ENCODE measurements at places on chromosomes 5 and 9. TPM values are rescaled to one million over a fixed set of nuclear protein-coding genes. Genes with fewer than 3 reads are reported as not detected.

NPDC1 gene
- total RNA-seq = 21.2 TPM

TRIM52 gene
- 13.8 TPM for total RNA-seq

CCDC187 gene
- not detected for total RNA-seq

CCDC171 gene
- total RNA-seq = 2.1 TPM

IL5 gene
- 1.7 TPM for total RNA-seq

TEX48 gene
- total RNA-seq = not detected

DRD1 gene
- total RNA-seq = not detected

KIF20A gene
- total RNA-seq = 50.7 TPM

MARCOL gene
- total RNA-seq = not detected

FOCAD gene
- 42.8 TPM for total RNA-seq

SLC6A3 gene
- total RNA-seq = not detected

GRCh38 chr9:22265038-22265437 lies 181.6 kb upstream of the DMRTA1 start:
- DNase-seq = no peak

DNA sequence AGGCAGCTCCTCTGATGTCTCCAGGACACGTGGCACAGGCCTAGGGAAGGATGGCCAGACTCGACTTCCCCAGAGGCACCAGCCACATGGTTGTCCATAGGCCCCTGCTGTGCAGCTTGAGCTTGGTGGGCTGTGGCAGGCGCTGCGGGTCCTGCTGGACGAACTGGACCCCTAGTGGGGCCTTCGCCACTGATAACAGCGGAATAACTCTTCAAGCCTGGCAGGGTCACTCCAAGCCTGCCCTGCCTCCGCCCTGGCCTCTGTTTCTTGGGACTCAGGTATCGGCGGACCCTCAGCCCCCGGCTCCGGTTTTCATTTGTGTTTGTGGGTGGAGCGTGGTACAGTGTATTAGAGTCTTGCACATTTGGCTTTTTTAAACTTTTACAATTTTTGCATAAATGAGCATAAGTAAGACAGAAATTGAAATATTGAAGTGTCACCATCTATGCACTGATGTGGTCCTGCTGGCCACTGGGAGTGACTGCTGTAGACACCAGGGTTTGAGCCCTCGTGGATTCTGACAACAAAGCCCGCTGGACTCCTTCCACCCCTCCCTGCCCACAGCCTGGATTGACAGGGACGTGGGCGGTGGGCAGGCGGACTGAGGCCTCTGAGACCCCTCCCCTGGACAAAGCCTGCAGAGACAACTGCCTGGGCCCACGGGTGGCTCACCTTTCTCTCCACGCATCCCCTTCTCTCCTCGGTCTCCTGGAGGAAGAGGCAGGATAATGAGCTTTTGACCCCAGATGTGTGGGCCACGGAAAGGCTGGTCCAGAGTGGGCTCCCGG lies 3.8 kb downstream of the FCN1 start:
- no peak for DNase-seq

GRCh38 chr9:114275246-114276004 lies 47.5 kb upstream of the ORM1 start:
- no peak for DNase-seq

GRCh38 chr5:9954869-9955268 lies 294.8 kb downstream of the ATPSCKMT start:
- no peak for DNase-seq

DNA sequence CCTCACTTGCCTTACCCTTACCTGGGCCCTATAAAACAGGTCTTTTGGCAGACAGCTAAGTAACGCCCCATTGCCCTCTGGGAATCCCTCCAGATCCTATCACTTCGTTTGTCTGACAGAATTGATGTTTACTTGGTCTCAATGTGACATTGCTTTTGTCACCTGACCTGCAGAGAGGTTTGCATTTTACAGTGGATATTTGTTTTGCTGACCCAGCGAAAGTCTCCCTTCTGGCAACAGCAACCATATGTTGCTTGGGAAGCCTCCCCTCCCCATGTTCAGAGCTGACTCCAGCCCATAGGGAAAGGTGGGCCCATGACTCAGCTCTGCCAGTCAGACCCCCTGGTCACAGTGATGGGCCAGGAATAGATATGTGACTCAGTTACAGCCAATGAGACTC lies 54.0 kb upstream of the LARP1 start:
- DNase-seq = no peak

DNA sequence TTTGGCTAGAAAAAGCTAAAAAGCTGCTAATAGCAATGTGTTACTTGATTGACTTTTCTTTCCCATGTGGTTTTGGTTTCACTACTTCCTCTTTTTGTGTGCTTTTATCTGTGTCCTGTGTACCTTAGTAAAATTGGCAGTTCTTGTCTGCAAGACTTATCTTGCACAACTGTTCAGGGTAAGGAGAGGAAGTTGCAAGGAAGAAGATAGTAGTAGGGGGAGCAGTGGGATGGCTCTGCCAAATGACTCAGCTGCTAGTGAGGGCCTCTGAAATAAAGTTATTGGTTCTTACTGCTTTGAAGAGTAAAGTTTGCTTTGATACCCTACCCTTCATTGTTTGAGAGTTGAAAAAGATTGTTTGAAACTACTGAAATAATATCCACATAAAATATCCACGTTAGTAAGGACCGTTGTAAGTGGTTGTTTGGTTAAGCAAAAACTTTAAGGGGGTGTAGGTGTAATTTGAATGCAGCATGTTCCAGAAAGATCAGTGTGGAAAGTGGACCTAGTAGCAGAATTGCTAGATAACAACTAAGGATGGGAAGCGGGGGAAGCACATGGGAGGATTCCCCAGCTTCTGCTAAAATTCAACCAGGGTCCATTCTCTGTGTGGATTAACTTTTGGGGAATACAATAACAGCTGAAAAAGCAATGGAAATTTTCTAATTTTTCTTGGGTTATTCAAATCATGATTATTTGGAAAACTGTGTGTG lies 123.5 kb downstream of the SCAMP1 start:
- DNase-seq = no peak

DNA sequence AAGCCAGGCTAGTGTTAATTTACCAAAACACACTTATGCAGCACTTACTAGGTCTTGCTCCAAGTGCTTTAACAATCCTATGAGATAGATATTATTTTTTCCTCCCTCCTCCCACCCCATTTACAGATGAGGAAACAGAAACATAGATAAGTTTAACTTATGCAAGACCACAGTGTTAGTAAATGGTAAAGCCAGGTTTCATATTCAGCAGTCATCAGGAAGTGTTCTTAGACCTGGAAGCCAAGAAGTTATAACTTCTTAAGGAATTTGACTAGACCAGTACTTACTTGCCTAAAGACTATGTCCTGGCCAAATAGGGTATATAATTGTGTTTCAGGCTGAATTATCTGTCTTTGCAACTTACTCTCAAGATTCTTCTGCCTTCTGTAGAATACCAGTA lies 15.9 kb downstream of the ABHD17B start:
- no peak for DNase-seq

- no peak for DNase-seq
Observed at GRCh38 chr5:154892369-154892771, 33.9 kb downstream of the CNOT8 start.

DNA sequence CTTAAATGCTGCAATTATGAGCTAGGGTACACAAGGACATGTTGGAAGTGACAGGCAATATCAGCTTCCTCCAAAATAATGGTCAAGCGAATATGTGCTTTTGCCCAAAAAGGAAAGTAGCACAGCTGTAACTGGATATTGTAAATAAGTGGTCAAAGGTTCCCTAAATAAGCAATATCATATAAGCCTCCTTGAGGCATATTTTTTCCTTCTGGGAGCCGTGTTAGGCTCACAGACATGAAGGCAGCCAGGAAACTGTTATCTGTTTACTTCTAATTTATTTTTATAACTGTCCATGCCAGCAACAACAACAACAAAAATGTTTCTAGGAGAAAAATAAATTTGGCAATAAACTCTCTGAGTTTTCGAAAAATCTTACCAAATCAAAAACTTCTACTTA lies 648.3 kb downstream of the PDE4D start:
- DNase-seq = no peak

DNA sequence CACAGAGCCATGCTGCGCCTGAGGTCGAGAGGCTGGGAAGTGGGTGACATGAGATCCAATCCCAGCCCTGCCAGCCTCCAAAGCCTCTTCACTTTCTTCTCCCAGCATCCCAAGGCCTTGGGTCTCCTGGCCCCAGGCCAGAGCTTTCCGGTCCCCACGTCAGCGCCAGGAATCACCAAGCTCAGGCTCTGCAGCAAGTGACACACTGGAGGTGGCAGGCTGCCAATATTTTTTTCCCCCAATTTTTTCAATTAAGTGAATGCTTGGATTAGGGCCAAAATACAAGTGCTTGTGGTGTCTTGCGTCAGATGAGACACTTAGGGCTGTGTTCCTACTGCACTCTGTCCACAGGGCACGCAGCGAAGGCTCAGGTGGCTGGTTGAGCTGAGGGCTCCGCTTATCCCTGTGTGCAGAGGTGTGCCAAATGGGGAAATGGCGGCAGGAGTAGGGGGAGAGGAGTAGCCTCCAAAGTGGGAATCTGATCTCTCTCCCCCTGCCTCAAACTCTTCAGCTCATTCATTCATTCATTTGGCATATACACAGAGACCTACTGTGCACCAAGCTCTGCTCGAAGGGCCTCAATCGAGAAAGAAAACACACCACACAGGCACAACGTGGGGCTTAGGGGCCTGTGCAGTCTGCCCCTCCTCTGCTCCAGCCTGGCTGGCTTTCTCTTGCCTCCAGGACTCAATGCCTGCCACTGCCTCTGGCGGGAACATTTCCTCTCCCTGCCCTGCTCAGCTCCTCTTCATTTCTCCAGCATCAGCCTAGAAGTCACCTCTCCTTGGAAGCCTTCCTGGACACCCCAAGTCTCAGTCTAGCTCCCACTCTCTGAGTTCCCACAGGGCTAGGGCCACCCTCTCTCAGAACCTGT lies 16.6 kb downstream of the SH3PXD2B start:
- no peak for DNase-seq

- no peak for DNase-seq
Observed at GRCh38 chr9:132461971-132462370, 52.0 kb downstream of the CFAP77 start.

DNA sequence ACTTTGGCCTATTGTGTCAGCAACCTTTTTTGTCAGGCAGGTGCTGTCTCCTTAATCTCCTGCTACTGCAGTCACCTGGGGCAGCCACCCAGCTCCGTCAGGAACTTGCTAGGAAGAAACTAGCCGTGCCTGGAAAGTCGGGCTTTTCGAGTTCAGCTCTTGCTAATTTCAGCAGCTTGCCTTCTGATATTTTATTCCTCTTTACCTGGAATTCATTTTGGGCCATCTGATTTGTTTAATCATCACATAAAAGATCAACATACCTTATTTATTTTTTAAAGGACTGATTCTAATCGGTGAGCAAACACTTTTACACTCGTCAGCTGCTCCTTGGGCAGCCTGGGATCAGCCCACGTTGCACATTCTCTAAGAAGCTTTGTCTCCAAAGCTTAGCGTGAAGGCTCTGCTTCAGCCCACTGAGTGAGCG lies 42.2 kb downstream of the PRLR start:
- DNase-seq = no peak

- DNase-seq = no peak
Observed at GRCh38 chr5:102539562-102539961, 40.8 kb upstream of the SLCO6A1 start.

GRCh38 chr5:115573133-115573532 lies 28.6 kb upstream of the FEM1C start:
- no peak for DNase-seq

- DNase-seq = no peak
Observed at GRCh38 chr9:77712533-77713130, 64.5 kb upstream of the GNA14 start.

- DNase-seq = no peak
Observed at GRCh38 chr5:132965120-132965519, 1.7 kb upstream of the AFF4 start.

DNA sequence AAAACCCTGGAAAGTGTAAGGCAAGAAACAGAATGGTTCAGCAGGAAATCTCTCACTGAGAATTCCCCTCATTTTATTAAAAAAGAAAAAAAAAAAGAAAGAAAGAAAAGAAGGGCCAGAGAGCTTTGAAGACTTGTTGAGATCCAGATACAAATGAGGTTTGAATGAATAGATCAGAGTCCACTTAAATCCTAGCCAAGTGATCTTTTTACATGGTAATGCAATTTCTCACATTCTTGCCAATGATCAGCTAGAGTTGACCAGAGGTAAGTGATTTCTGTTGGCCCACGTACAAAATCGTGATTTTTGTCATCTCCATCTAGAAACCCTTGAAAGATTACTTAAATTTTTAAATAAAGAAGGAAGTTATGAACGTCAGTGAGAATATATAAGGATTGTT lies 261.5 kb upstream of the PCSK5 start:
- DNase-seq = no peak
